MG63 (cell line): ENCODE measurements at places on chromosomes 3 and 15. TPM values are rescaled to one million over a fixed set of nuclear protein-coding genes. Genes with fewer than 3 reads are reported as not detected.
A peak's percentile ranks its signal among the peaks of the same experiment; 100 is the strongest.

DNA sequence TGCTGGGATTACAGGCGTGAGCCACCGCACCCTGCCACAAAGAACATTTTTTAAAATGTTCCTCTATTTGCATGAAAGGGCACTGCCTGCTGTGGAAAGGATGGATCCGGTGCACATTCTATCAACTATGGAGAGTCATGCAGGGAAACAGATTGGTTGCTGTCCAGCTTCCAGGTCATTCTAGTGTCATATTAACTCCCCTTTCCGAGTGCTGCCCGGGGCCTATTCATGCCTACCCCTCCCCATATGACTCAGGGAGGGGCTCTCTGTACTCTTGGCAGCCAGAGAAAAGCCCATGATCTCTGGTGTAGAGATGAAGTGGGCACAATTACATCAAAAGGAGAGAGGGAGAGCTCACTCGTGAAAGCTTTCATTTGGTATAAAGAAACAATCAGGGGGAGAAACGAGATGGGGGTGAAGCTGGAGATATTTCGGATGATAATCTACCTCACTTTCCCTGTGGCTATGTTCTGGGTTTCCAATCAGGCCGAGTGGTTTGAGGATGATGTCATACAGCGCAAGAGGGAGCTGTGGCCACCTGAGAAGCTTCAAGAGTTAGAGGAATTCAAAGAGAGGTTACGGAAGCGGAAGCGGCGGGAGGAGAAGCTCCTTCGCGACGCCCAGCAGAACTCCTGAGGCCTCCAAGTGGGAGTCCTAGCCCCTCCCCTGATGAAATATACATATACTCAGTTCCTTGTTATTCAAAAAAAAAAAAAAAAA is 16.1 kb upstream of the AHSG start:
- no peak for DNase-seq

DNA sequence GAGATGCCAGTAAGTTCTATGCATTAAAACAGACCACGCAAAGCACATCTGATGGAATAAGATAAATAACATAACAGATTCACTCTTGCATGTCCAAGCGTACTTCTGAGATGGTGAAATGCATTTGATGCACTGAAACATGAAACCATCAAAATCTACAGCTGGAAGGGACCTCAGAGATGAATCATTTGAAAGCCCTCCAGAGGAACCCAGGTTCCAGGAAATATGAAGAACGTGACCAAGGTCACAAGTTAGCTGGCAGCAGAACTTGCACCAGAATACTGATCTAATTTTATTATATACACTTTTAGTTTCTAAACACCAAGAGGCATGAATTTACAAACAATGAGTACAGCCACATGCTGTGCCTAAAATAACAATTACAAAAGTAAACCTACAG is 957.1 kb downstream of the FHIT start:
- peak; percentile 57 for DNase-seq

- DNase-seq, result no peak
Measured at GRCh38 chr3:152197451-152197850, 71.3 kb upstream of the MBNL1 start.

GRCh38 chr15:59997070-59997701 is 6.9 kb upstream of the FOXB1 start:
- no peak for DNase-seq

- DNase-seq, result no peak
Measured at GRCh38 chr3:65356331-65357248, 668.8 kb upstream of the ADAMTS9 start.

- no peak for DNase-seq
Measured at GRCh38 chr3:122273498-122273897, 51.5 kb upstream of the CSTA start.

The SKOR1 gene
- not detected in 2 replicates for total RNA-seq

DNA sequence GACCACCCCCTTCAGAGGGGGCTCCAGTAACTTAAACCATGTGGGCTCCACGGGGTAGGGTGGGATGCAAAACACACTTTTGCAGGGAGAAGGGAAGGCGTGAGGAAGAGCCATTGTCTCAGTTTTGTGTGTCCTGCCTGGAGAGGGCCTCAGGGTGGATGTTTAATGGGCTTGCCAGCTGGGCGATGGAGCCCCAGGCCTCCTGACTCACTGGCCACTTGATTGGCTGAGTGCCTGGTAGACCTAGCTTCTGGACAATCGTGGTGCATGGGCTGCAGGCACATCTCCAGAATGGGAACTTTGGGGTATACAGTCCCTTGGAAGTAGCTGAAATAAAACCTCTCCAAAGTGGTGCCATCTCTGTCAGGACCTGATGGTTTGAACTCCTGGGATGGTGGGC is 118.3 kb upstream of the MRPS22 start:
- DNase-seq, result peak; percentile 85
